ENCODE measurements at places on chromosomes 3 and 15.

GRCh38 chr15:38660738-38661137 is 96.1 kb upstream of the RASGRP1 start:
- no peak for DNase-seq

GRCh38 chr3:37729119-37729518 is 132.6 kb upstream of the CTDSPL start:
- DNase-seq = no peak

- no peak for DNase-seq
These were observed 500.6 kb upstream of the MCTP2 start for GRCh38 chr15:93730724-93731123.

DNA sequence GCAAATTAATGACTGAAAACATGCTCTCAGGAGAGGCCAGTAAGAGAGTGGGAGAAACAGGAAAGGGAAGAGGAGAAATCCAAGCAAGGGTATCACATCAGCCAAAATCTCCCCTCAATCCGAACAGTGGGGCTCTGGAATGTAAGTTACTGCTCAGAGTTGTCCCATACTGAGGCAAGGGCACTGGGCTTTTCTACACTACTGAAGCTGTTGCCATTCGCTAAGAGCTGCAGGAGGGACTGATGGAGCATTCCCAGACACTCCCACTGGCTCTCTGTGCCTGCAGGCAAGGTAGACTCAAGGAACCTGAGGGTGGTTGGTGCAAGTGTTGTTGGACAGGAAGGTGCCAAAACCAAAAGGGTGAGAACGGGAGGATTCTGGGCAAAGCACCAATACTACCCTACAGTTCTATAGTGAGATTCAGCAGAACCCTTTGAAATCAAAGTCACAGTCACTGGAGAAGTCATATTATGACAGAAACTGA is 46.1 kb downstream of the NEK10 start:
- no peak for DNase-seq

DNA sequence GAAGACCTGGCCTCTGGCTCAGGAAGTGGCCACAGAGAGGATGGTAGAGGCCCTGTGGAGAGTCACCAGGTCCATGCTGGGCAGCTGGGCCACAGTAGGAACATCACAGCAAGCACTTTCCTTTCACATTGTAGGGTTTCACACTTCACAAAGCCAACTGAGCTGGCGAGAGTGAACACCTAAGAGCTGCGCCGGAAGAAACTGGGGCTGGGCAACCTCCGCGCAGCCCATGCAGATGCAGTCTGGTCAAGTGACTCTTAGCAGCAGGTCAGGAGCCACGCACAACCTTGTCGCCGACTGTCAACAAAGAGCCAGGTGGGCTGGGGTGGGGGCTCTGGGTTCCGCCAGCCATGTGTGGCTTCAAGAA is 15.3 kb upstream of the SHISA5 start:
- DNase-seq = no peak

- DNase-seq = no peak
These were observed 354.4 kb upstream of the PROK2 start for GRCh38 chr3:72139316-72139715.

DNA sequence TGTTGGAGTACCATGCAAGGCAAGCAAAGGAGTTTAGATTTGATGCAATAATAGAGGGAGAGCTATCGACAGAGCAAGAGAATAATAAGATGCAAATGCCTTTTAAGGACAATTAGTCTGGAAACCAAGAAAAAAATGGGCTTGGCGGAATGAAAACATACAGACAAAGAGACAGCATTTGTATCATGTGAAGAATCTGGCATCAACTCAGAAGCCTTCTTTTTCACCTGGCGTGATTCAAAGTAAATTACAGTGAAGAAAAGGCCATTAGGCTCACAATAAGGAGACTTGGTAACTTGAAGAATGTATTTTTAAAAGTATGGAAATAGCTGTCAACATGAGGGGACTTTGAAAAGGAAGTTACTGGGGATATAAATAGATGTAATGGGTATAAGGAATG is 521.2 kb upstream of the GOLIM4 start:
- no peak for DNase-seq

DNA sequence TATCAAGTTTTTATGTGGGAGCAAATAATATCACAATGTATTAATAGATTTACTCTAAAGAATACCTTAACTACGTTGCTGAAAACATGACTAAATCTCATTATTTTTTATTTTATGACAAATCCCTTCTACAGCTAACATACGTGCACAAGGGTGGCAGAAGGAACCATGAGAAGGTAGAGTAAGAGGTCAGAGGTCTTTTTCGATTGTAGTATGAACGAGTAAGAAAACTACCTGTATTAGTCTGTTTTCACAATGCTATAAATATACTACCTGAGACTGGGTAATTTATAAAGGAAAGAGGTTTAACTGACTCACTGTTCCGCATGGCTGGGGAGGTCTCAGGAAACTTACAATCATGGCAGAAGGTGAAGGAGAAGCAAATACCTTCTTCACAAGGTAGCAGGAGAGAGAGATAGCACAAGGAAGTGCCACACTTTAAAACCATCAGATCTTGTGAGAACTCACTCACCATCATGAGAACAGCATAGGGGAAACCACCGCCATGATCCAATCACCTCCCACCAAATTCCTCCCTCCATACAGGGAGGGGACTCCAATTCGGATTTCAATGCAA is 95.3 kb downstream of the SUCLG2 start:
- DNase-seq = no peak

- DNase-seq = no peak
These were observed 41.2 kb downstream of the SNRK start for GRCh38 chr3:43327582-43327979.

All from stimulated activated CD8-positive, alpha-beta memory T cell treated with anti-CD3 and anti-CD28 coated beads, Interleukin-2, amount 100 ng/mL, for 48 hours (primary cell).